Activated CD8-positive, alpha-beta memory T cell treated with anti-CD3 and anti-CD28 coated beads for 24 hours (primary cell): ENCODE measurements at places on chromosomes 12 and 14.

GRCh38 chr12:93133361-93133760 lies 204.3 kb upstream of the EEA1 start:
- DNase-seq = no peak

DNA sequence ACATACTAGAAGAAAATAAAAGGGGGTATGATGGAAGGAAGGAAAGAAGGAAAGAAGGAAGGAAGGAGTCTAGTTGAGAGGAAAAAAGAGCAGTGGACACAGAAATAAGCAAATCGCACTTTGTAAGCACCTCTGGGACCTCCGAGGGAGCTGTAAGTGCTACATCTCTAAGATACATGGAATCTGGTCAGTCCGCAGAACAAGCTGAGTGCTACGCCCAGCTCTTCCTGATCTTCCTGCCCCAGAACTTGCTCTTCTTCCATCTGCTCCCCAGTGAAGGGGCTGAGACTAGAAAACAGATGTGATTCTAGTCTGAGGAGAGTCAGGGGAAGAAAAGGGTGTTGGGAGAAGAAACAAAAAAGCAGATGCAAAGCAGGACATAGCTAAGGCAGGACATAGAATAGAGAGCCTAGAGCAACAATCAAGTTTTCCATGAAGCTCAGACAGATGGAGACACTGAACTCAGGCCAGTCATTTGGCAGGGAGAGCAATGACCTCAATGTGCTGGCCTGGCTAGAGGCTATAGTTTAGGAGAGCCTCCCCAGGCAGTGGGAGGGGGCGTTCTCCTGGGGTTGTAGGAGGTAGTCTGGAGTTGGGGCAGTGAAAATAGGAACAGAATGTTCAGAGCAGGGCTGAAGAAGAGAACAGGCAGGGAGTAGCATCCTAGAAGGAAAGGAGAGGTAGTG lies 1.7 kb upstream of the MFAP5 start:
- no peak for DNase-seq

DNA sequence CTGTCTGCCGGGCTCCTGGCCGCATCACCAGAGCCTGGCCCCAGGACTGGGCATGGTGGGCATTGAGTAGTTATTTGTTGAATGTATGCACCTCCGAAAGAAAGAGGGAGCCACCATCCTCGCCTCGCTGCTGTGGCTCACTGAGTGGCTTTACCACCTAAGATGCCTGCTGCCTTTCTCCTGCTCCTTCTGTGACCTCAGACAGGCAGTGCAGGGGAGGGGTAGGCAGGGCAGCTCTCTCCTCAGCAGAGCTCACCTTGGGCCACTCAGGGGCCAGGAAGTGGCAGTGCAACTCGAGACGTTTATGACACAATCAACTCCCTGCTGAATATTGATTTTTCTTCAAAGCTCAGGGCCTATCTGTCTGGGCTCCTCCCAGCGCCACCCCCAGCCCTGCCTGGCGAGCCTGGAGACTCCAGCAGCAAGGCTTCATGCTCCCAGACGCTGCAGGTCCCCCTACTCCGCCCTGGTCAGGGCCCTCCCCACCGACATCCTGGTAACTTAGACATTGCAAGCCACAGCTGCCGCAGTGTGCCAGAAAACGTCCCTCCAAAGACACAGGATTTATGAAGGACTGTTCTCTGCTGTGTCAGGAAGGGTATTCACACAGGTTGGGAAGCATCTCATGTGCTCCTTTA lies 84.3 kb upstream of the DIO3 start:
- no peak for DNase-seq

- no peak for DNase-seq
Observed at GRCh38 chr14:24430143-24430681, 458 bp downstream of the KHNYN start.

GRCh38 chr12:113803759-113804140 lies 162.4 kb downstream of the RBM19 start:
- no peak for DNase-seq

GRCh38 chr14:58747181-58747580 lies 109.4 kb downstream of the DACT1 start:
- DNase-seq = no peak

DNA sequence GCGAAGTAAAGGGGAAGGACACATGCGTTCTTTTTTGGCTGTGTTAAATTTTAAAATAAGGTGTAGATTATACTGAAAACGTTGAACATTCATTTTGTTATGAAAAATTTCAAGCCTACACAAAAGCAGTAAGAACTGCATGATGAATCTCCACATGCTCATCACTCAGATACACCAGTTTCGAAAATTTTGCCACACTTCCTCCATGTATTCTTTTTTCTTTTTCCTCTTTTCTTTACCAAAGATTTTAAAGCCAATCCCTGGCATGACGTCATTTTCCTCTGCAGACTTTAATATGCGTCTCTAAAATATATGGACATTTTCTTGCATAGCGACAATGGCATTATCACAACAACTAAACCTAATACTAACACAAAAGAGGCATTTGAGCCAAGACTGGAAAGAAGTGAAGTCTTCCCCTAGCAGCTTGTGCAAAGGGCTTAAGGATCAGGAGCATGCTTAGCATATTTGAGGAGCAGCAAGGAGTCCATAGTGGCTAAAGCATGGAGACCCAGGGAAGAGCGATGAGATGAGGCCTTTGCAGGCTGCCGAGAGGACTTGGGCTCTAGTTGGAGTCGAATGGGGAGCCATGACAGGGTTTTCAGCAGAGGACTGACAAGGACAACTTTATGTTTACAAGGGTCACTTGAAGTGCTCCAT lies 111.9 kb downstream of the ERC1 start:
- DNase-seq = no peak

DNA sequence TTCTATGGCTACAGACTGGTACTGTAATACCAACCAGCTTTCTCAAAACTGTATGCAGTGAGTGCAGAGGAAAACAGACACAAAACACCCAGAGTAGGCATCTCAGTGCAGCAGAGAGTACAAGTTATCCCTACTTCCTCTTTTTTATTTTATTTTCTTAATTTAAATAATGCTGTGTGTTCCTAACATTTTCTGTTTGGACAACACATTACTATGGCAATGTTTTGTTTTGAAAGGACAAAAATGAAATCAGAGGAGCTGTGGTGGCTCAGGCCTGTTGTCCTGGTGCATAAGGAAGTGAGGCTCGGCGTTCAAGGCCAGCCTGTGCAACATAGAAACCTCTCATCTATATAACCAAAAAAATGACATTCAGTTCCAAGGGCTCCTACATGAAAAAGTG lies 33.7 kb upstream of the SELPLG start:
- no peak for DNase-seq
